Esophagus muscularis mucosa (tissue), 4 donors: ENCODE measurements at places on chromosomes 16 and 17. TPM values are rescaled to one million over a fixed set of nuclear protein-coding genes. Genes with fewer than 3 reads are reported as not detected.

The AKAP10 gene
- total RNA-seq: 22.4 TPM

The SCIMP gene
- total RNA-seq: 4.0 TPM

The CCL4L2 gene
- not detected for total RNA-seq

The CLEC10A gene
- 14.0 TPM for total RNA-seq

The CLEC3A gene
- 0.17 TPM for total RNA-seq

The KRT40 gene
- not detected for total RNA-seq

The MYADML2 gene
- total RNA-seq: not detected

The HOXB6 gene
- 5.4 TPM for total RNA-seq
